Dermis microvascular lymphatic vessel endothelial cell (primary cell): ENCODE measurements at places on chromosomes 12 and 14.

- no peak for DNase-seq
Measured at GRCh38 chr12:67034110-67034879, 234.9 kb upstream of the CAND1 start.

DNA sequence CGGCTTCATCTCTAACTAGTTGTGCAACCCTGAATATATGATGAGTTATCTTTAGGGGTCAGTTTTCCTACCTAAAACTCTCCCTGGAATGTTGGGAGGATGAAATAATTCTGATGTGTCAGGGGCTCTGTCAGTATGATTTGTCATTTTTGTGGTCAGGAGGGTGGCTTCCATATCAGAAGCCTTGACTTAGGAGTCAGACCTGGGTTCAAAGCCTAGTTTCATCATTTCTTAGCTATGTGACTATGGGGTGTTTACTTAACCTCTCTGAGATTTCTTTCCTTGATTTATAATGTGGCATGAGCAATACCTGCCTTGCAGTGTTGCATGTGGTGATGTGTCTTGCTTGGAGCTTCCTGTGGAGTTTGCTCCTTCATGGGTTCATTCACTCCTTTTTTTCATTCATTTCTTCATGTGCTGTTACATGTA lies 146.8 kb downstream of the CHST11 start:
- DNase-seq = no peak

DNA sequence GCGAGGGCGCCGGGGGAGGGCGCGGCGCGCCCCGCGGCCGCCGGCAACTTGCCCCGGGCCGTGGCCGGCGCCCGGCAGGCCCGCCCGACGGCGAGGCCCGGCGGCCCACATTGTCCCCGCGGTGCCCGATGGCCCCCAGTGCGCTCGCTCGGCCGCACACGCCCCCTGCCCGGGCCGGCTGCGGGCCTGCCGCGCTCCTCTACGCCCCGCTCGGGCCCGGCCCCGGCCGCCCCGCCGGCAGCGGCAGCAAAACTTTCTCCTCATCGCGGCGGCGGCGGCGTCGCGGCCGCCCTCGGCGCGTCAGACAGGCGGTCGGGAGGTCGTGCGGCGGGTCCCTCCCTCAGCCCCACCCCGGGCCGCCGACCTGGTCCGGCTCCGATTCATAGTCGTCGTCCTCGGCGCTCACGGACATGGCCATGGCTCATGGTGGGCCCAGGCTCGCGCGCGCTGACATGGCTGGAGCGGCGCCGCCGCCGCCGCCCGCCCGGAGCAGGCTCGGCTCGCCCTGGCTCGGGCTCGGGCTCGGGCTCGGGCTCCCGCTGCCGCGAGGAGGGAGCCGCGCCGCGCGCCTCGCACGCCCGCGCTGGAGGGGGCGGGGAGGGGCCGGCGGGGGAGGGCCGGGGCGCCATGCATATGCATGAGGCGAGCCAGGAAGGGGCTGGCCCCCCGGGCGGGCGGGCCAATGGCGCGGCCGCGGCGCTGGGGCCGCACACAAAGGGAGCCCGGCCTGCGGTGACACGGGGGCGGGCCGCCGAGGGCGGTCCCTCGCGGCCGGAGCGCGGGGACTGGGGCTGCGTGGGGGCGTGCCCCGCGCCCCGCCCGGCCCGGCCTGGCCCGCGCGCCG lies 67.1 kb downstream of the RNF34 start:
- DNase-seq = peak; percentile 68

DNA sequence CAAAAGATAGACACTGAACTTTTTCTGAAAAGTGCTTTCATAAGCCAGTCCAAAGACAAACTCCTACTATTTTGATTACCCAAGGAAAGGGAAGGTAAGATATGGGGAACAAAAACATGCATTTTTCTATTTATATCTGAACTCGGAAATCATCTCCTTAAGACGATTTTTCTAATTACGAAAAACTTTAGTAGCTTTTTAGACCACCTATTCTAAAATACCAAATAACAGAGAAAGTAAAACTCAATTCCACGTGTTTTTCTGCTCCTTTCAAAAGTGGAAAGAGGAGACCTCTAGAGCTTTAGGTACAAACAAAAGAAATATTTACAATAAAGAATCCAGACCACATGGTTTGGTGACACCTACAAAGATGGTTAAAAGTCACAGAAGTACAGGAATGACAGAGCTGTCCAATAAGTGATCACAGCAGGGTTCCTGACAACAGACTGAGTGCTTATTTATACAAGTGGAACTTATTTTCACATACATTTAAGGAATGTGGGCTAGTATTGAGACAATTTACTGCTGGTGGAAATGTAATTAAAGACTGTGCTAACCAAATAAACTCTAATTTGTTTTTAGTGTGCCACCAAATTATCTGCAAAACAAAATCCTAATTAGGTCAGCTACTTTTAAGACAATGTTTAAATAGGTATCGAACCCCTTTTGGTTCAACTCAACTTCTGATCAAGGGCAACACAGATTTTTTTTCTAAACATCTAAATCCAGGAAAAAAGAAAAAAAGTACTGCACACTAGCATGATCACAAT lies 2.4 kb downstream of the LRIG3 start:
- no peak for DNase-seq

DNA sequence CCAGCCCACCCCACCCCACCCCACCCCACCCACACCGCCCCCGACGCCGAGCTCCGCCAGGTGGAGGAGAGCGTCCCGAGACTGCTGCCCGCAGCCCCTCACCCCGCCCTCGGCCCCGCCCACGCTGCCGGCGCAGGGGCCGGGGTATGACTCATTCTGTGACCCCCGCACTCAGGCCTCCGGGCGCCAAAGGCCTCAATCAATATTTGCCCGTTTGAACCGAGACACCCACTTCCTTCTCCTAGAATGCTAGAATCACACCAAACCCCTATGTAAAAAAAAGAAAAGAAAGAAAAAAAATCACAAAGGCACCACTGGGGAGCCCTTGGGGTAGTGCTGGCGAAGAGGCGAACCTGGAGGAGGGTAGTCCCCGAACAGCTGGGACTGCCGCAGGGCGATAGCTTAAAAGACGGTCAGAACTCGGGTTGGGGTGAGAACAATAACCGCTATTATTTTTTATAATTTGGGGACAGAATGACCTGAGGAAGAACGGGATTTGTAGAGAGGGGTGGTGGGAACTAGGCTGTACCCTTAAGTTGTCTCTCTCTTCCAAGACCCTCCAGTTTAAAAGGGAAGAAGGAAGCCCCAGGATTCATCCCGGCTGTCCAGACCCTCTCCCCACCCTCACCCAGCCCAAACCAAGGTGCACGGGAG lies 894 bp downstream of the KRT8 start:
- DNase-seq = peak; percentile 67

DNA sequence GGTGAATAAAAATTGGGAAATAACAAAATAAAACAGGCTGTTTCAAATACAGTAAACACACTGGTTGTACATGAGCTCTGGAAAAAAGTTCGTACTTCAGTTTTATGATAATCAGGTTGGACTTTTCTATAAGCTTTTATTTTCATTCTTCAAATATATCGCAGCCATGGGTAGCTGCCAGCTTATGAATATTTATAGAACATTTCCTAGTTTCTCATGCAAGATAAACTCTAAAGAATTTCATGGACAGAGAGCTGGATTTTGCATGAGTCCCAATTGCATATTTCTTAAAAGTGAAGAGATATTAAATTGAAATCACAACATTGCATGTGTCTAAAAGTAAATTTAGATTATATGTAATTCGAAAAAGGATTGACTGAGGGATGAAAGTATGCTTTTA lies 827.6 kb downstream of the SLC6A15 start:
- DNase-seq = no peak

GRCh38 chr14:103584326-103584915 lies 21.7 kb downstream of the COA8 start:
- peak; percentile 79 for DNase-seq

- DNase-seq = no peak
Measured at GRCh38 chr14:34538871-34539406, 562 bp downstream of the EAPP start.

GRCh38 chr12:117010693-117011451 lies 88.3 kb downstream of the TESC start:
- DNase-seq = peak; percentile 17

DNA sequence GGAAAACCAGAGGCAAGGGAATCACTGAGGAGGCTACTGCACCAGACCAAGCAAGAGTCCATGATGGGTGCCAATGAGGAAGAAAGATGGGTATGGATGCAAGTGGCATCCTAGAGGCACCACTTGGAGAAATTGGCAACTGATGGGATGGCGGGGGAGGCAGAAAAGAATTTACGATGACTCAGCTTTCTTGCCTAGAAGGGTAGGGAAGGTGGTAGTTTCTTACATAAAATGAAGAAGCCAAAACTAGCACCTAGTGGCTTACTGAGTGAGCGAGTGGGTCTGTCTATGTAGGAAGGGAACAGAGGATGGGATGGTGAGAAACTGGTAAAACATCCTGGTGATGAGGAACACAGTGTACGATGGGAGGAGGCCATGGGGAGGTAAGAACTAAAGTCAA lies 80.8 kb downstream of the CIT start:
- no peak for DNase-seq

GRCh38 chr12:116717466-116718437 lies 20.1 kb downstream of the SPRING1 start:
- DNase-seq = no peak

- no peak for DNase-seq
Measured at GRCh38 chr12:1391722-1392121, 202.7 kb downstream of the FBXL14 start.

DNA sequence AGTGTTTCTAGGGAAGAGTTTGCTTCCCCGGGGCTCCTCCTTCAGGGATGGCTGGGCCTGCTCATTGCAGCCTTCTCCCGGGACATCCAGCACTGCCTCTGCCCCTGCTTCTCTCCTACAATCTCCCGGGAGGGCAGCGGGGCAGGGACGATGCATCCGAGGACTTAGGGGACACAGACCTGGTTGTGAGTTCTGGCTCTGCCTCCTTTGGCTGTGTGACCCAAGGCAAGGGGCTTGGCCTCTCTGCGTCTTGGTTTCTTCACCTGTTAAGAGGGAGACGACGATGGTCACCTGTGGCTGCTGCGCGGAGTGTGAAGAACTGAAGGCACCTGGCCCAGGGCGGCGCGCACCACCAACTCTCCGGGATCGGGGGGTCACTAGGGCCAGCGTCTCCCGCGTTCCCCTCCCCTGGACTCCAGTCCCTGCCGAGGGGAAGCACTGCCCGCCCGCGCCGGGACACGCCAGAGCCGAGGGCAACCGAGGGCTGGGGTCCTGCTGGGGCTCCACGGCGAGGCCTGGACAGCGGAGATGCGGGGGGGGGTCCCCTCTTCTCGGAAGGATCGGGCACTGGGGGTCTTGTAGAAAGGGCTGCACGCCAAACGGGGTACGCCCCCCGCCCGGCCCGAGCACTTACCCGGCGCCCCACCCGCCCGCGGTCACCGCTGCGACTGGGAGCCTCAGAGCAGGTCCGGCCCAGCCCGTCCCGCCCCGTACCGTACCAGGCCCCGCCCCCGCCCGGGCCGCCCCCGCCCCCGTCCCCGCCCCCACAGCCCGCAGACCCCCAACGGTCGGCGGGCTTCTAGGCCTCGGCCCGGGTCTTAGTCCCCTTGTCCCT lies at the start of gene HVCN1:
HVCN1 (minus strand) TSS at position 670 of the 835 bp plus-strand sequence. CDS start 5,870 bp downstream, outside the sequence.
- DNase-seq = no peak

DNA sequence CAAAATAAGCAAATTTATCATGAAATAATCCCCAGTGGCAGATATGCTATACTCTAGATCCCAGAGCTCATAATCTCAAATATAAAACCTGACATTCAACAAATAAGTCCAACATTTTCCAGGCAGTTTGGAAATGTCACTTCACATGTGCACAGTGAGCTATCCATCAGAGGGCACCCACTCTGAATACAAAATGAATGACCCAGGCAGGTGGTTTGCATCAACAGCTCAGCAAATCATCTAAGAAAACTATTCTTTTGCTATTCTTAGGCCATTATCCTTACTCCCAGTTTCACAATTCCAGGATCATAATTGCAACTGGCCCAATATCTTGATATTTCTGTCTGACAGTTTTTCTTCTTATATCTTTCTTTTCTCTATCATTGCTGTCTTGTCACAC lies 38.5 kb downstream of the TRIM9 start:
- DNase-seq = no peak

DNA sequence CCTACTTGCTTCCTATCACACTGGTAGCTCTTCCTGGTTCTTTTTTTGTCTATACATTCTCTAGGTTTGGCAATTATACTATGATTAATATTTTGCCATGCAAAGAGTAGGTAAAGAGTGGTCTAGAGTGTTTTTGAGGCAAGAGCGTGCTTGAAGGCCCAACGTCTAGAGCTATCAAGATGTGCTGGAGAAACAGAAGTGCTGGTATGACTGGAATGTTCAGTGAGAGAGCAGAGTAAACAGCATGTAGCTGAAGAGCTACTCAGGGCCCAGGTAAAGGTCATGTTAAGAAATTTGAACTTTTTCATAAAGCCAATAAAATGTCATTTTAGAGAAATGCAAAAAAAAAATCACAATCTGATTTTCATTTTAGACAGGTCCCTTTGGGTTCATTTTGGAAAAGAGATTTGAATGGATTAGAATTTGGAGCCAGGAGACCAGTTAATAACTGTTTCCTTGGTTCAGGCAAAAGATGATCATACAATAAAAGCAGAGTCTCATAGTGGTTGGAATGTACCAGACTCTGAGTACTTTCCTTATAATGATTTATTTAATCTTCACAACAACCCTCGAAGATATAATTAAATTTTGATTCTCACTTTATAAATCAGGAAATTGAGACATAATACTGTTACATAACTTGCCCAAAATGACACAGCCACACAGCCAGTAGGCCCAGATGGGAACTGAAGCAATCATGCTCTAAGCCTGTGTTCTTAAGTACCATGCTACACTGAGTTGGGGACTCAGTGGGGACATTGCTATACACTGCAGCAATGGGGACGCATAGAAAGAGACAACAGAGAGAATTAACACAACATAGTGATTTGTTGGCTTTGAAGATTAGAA lies 350.1 kb downstream of the NELL2 start:
- no peak for DNase-seq

DNA sequence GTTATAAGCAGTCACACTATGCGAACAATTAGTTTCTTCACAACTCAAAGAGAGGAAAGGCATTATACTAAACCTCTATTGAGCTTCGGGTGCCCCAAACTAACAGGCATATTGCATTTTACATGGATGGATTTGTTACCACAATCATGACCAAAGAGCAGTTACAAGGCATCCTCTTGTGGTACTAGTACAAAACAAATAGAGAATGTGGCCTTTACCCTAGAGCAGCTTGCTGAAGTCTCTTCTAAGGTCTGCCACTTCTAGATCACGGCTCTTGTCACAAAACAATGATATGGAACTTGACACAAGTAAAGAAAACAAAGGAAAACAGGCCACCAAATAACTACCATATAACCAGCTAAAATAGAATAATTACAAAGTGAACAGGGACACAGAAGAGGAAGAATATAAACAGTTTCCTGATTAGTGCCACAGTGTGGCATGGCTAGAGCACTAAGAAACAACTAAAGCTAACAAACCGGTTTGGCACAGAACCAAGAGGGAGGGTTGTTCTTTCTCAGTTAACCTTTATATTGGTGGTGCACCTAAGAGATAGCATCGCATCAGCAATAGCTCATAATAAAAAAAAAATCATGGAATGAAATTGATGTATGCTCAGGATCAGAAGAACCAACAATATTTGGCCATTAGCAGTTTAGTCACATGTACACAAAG lies 209.7 kb upstream of the ATP2B1 start:
- DNase-seq = no peak

GRCh38 chr12:47868041-47868440 lies 36.8 kb downstream of the VDR start:
- peak; percentile 36 for DNase-seq

GRCh38 chr14:87799400-87799799 lies 193.6 kb downstream of the GALC start:
- DNase-seq = no peak

- DNase-seq = no peak
Measured at GRCh38 chr12:22283006-22283506, 51.5 kb downstream of the ST8SIA1 start.

GRCh38 chr12:52401526-52401925 lies 4.6 kb downstream of the KRT82 start:
- DNase-seq = no peak

GRCh38 chr12:124867401-124867930 lies 3.8 kb upstream of the SCARB1 start:
- DNase-seq = no peak
